ENCODE measurements at places on chromosomes 16 and 17. TPM values are rescaled to one million over a fixed set of nuclear protein-coding genes. Genes with fewer than 3 reads are reported as not detected.

ZNF821 gene
- total RNA-seq, result 21.0 TPM

MFAP4 gene
- total RNA-seq, result 30.3 TPM

ADORA2B gene
- 21.2 TPM for total RNA-seq

TMEM114 gene
- not detected for total RNA-seq

CNGB1 gene
- total RNA-seq, result not detected

C1QL1 gene
- 0.21 TPM for total RNA-seq

SLC38A7 gene
- total RNA-seq, result 11.2 TPM

EPX gene
- not detected for total RNA-seq

COL1A1 gene
- total RNA-seq, result 34.5 TPM

FOXJ1 gene
- total RNA-seq, result 1.2 TPM

SLC16A6 gene
- total RNA-seq, result 2.7 TPM

CACNG3 gene
- total RNA-seq, result not detected

PYY gene
- total RNA-seq, result not detected

SMIM36 gene
- not detected for total RNA-seq

MVD gene
- 46.4 TPM for total RNA-seq

CCNF gene
- 5.6 TPM for total RNA-seq

CHST5 gene
- total RNA-seq, result 0.83 TPM

DNA sequence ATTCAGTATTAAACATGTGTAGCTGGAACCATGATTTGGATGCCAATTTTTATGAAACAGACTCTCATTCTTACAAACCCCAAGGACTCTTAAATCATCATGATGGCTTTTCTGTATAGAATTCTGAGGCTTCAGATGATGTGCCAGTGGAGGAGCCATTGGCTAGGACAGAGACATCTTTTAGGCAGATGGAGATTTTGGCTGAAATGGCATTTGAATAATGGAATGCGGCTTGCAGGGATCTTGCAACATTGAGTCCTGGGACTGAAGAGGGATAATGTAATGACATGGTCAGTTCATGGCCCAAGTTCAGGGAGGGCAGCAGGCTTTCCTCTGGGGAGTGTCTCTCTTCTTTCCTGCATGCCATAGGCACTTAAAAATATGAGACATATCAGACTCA lies 172.4 kb downstream of the ABCA8 start:
- DNase-seq, result peak; percentile 86

DNA sequence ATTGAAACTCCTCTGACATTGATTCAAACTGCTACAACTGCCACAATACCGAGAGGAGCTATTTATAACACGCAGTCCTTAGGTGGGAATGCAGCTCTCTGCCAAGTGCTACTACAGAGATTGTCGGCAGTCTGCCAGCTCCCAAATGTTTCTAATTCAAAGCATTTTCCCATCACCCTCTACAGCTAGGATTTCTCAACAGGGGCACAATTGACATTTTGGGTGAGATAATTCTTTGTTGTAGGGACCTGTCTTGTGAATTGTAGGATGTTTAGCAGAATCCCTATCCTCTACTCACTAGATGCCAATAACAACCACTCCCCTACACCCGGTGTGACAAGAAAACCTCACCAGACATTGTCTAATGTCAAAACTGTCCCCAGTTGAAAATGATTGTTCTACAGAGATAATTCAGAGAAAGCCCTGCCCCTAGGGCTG lies 7.8 kb upstream of the N4BP1 start:
- DNase-seq, result peak; percentile 83

GRCh38 chr17:30505868-30506417 lies 28.7 kb downstream of the GOSR1 start:
- no peak for DNase-seq

DNA sequence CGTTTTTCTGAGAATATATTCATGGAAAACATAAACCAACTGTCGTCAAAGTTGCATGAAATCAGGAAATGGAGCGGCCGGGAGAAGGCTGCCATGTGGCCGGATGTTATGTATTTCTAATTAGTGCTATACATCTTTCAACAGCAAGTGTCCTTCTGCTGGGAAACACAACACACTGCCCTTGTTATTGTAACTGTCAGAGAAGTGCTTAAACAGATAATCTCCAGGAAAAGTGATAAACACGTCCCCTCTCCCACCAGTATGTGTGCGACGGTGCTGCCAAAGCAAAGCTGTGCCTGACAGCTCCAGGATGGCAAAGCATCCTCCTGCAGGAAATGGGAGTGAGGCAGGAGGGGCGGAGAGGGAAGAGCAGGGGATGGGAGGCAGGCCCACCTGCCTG lies 111.8 kb downstream of the SMG6 start:
- no peak for DNase-seq

DNA sequence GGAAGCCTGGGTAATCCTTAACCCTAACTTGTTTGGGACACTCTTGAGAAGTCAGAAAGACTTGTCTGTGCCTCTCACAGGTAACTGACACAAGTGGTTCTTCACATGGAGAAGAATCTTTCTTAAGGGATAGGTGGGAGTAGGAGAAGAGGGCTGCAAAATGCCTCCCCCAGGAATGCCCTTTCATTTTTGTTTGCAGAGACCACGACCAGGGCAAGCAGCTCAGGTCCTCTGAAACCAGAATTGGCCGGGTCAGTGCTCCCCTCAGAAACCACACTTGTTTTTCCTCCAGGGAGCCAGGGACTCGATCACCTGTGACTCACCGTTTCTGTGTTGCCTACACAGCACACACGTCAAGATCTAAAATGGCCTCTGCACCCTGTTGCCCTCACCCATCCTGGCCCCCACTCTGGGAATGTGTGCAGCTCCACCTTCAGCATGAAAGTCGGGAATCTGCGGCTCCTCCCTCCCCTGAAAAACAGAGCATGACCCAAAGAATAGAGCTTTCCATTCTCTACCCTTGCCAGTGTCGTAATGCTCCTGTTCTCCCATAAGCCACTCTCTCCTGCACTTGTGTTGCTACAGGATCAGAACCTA lies 36.1 kb downstream of the HNF1B start:
- DNase-seq, result no peak

DNA sequence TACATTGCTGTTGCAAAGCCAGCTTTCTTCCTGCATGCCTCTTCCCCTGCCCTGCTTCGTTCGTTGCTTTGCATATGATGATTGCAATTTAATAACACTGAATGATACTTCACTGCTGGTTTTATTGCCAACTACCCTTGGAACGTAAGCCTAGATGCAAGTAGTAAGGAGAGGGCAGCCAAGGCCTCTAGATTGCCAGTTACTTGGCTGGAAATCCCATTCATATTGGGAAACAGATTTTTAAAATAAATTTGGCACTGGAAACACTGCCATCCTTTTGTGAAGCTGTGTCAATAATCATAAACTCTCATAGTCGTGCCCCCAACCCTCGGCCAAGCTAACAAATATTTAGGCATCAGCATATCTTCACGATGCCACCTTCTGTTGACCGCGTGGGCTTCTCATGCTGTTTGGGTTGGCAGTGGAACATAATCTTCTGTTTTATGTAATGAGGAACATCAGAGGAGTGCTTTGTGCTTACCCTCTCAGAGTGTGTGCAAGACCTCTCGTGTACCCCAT lies 86.5 kb downstream of the MAP2K6 start:
- no peak for DNase-seq

DNA sequence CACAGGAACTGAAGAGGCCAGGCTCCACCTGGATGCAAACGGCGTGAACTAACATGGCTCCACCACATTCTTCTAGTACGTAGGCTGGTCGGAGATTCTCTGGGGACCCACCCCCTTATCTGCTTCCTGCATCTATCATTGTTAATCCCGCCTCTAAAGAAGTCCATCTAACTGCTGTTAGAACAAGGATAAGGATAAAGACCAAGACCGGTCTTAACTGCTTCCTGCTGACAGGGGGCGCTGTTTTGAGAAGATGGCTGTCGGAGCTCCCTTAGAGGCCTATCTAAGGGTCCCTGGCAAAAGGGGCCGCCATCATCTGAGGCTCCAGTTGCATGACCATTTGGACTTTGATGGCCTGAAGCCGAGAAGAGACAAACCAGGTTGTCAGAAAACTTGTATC lies 25.8 kb upstream of the TNFSF12 start:
- DNase-seq, result no peak

DNA sequence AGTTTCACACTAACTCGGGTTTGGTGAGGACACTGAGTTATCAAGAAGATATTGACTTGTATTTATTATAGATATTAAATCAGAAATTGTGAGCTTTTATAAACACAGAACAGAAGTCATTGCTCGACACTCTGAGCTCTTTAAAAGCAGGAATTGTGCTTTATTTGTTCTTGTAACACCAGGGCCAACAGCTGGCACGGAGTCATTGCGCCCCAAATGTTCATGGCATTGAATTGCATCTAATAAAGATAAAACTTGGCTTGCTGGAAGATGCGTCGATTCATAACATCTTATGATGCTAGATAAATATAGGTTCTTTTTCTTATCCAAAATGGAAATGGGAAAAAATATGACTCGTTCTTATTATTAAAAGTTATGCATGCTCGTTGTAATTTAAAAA lies 11.8 kb upstream of the MLYCD start:
- DNase-seq, result no peak

GRCh38 chr17:76868176-76868668 lies at the start of gene MGAT5B:
TSS of gene MGAT5B (plus strand) at chr17:76868404. CDS start at chr17:76869030, 626 bp downstream.
- peak; percentile 90 for DNase-seq

- peak; percentile 90 for DNase-seq
Observed at GRCh38 chr16:4537376-4538343, 913 bp downstream of the CDIP1 start.

- no peak for DNase-seq
Observed at GRCh38 chr17:34245351-34245905, 9.7 kb upstream of the CCL2 start.

GRCh38 chr17:30821871-30822723 lies 2.4 kb downstream of the CRLF3 start:
- no peak for DNase-seq

DNA sequence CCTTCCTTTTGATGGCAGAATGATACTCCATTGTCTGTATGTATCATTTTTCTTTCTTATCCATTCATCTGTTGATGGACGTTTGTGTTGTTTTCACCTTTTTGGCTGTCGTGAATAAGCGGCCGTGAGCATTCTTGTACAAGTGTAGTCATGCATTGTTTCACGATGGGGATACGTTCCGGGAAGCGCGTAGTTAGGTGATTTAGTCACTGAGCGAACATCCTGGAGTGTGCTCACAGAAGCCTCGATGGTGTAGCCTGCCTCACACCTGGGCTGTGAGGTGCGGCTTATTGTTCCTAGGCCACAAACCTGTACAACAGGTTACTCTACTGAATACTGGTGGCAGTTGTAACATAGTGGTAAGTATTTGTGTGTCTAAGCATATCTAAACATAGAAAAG lies 136.5 kb downstream of the CMIP start:
- peak; percentile 83 for DNase-seq

- DNase-seq, result no peak
Observed at GRCh38 chr17:77854759-77855745, 103.5 kb upstream of the TNRC6C start.

- DNase-seq, result no peak
Observed at GRCh38 chr16:12565423-12565822, 238.3 kb downstream of the CPPED1 start.

GRCh38 chr16:88734361-88734728 lies 28.0 kb downstream of the CTU2 start:
- DNase-seq, result no peak

DNA sequence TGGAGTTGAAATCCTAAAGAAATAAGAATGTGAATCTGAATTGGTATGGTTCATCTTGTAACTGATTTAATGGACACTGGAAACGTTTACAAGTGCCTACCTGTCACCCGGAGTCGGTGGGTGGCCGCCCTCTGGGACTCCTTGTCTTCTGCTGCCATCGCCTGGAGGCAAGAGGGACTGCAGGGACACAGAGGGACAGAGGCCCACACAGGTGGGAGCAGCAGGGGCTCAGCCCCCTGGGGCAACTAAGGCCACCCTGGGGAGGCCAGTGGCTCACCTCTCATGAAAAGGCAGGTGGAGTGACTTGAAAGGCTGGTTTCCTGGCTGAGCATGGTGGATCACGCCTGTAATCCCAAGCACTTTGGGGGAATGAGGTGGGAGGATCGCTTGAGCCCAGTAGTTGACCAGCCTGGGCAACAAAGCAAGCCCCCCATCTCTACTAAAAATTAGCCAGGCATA lies 23.2 kb downstream of the TMEM92 start:
- DNase-seq, result peak; percentile 68

DNA sequence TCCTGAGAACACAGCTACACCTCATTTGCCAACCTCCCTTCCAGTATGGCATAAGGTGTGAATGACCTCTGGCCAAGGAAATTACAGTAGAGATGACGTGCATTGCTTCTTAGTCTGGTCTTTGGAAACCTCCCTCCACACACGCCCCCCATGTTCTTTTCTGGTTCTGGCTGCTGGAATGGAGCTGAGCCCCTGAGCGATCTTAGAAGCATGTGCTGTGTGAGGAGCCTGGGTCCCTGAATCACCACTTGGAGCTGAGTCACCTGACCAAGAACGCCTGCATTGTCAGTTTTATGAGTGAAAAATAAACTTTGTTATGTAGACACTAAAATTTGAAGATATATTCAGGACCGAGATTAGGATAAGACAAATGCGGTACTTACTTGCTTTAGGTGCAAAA lies 51.4 kb downstream of the HS3ST3A1 start:
- no peak for DNase-seq

DNA sequence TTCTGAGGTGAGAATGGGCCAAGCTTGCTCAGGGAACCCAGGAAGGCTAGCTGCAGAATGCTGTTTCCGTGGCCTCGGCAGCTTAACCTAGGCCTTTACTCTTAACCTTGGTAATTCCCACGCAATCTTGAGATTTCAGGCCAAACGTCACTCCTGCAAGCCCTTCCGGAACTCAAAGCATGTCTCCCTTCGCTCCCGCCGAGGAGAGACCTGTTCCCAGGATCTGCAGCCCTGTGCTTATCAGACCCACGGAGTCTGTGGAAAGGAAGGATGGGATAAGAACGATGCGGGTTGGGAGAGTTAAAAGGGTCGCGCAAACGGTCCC lies 524 bp upstream of the ZFP3 start:
- no peak for DNase-seq

- DNase-seq, result no peak
Observed at GRCh38 chr17:27548369-27548768, 82.6 kb upstream of the LGALS9 start.

GRCh38 chr17:62678214-62678919 lies 50.9 kb downstream of the MRC2 start:
- DNase-seq, result no peak

DNA sequence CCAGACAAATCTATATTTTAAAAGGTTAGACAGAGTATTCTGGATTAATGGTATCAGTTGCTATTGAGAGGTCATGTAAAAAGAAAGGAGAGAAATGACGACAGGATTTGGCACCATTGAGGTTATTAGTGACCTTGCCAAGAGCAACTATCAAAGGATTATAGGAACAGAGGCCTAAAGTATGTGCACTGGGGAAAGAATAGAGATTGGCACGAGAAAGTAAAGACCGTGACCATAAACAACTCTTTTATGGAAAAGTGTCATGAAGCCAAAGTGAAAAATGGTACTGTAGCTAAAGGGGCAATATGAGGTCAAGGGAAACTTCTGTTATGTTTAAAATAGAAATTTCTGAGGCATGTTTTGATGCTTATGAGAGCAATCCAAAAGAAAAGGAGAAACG lies 115.2 kb upstream of the KIF2B start:
- DNase-seq, result no peak
